Heart right ventricle (tissue), 16 donors: ENCODE measurements at places on chromosomes 7 and 10. TPM values are rescaled to one million over a fixed set of nuclear protein-coding genes. Genes with fewer than 3 reads are reported as not detected.

The GPR85 gene
- total RNA-seq: 0.85 TPM

The ADAM12 gene
- 0.85 TPM for total RNA-seq

The TWNK gene
- 5.2 TPM for total RNA-seq

GRCh38 chr10:99808270-99808669 lies 25.8 kb downstream of the ABCC2 start:
- no peaks in the 10 kb centered on the region for H3K36me3 ChIP-seq
- H3K27ac ChIP-seq: no peak overlapping the region
- no peaks in the 10 kb centered on the region for H3K27me3 ChIP-seq

GRCh38 chr7:140640060-140640637 lies 464 bp downstream of the DENND2A start:
- peak overlapping the region; percentile 82 for H3K4me3 ChIP-seq
- peak; percentile 51 for DNase-seq
- peaks cover 36% of the 10 kb centered on the region for H3K4me1 ChIP-seq
- H3K27me3 ChIP-seq: no peaks in the 10 kb centered on the region

DNA sequence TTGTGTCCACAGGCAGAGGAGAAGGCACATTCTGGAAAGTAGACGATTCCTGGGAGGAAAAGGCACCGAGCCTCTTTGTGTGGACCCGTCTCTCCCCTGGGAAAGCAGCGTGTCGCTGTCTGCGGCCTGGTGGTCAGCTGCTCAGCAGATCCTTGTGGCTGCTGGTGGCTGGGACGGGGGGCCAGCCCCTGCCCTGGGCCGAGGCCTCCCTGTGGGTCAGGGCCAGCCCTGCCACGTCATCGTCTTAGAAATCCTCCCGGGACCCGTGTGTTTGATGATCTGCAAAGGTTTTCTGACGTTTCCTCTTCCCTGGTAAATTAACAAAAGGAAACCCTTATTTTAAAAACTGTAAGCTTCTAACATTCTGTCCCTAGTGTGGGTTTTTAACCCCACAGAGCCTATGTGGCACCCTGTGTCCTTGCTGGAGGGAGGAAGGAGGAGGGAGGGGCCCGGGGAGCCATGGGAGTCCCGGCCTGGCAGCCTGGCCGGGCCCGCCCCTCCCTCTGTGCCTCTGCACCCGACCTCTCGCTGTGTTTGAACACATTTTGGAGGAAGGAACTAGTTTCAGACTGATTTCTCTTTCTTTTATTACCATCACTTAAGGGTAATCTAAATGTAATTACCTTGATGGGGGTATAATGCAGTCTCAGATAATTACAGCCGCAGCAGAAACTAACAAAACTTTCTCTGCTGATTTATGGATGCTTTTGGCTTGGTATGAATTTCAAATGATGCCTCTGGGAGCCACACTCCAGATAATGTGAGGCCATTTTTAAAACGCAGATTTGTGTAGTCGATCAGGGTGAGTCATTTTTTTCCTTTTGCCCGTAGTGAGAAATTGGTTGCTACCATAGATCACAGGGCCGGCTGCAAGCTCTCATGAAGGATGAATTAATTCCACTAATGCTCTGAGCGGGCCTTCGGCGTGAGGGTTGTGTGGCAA lies 85.5 kb downstream of the NKX6-2 start:
- H3K27me3 ChIP-seq: no peaks in the 10 kb centered on the region
- no peak overlapping the region for H3K27ac ChIP-seq
- peaks cover 50% of the 10 kb centered on the region for H3K36me3 ChIP-seq
- DNase-seq: peak; percentile 37

The C10orf62 gene
- total RNA-seq: 1.3 TPM

- H3K36me3 ChIP-seq: no peaks in the 10 kb centered on the region
- no peak overlapping the region for H3K27ac ChIP-seq
- no peak for DNase-seq
- H3K4me3 ChIP-seq: no peak overlapping the region
- H3K4me1 ChIP-seq: no peaks in the 10 kb centered on the region
- peaks cover 29% of the 10 kb centered on the region for H3K27me3 ChIP-seq
Measured at GRCh38 chr10:77160679-77161078, 476.9 kb downstream of the KCNMA1 start.

- no peaks in the 10 kb centered on the region for H3K36me3 ChIP-seq
- no peaks in the 10 kb centered on the region for H3K27me3 ChIP-seq
- peak overlapping the region; percentile 53 for H3K27ac ChIP-seq
- DNase-seq: no peak
- no peak overlapping the region for H3K4me3 ChIP-seq
Measured at GRCh38 chr10:90968328-90969081, 47.6 kb upstream of the ANKRD1 start.

- no peak for DNase-seq
- H3K27me3 ChIP-seq: no peaks in the 10 kb centered on the region
- no peaks in the 10 kb centered on the region for H3K4me1 ChIP-seq
- H3K36me3 ChIP-seq: no peaks in the 10 kb centered on the region
Measured at GRCh38 chr10:112919721-112920120, 30.3 kb upstream of the TCF7L2 start.

GRCh38 chr7:22726907-22727713 lies at the start of gene IL6:
TSS of gene IL6 (plus strand) at chr7:22727200. CDS start at chr7:22727263, 63 bp downstream.
- peak within 1 kb of the TSS; percentile 53 for H3K4me3 ChIP-seq
- peak within 1 kb of the TSS; percentile 56 for H3K27ac ChIP-seq
- H3K36me3 ChIP-seq: peaks cover 18% of the 10 kb centered on the region

GRCh38 chr10:28332726-28333125 lies 29.9 kb upstream of the MPP7 start:
- peaks cover 6% of the 10 kb centered on the region for H3K4me1 ChIP-seq
- H3K4me3 ChIP-seq: no peak overlapping the region
- DNase-seq: no peak
- no peaks in the 10 kb centered on the region for H3K36me3 ChIP-seq
- H3K27ac ChIP-seq: no peak overlapping the region

DNA sequence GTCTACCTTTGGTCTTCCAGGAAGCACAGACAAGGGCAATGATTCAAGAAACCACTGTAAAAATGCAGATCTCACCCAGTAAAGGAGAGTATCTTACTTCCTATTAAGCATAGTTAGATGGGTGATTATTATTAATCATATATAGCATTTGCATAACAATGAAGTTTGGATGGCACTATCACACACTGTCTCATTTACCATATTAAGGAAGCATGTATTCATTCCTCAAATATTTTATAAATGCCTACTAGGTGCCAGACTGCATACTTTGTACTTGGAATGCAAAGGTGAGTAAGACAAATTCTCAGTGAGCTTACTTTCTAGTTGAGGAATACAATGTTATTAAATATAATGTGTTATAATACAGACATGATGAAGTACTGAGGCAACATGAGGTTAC lies 53.9 kb upstream of the SKAP2 start:
- peaks cover 38% of the 10 kb centered on the region for H3K27me3 ChIP-seq
- H3K27ac ChIP-seq: no peak overlapping the region
- H3K4me3 ChIP-seq: no peak overlapping the region

The ZNF783 gene
- 2.6 TPM for total RNA-seq

DNA sequence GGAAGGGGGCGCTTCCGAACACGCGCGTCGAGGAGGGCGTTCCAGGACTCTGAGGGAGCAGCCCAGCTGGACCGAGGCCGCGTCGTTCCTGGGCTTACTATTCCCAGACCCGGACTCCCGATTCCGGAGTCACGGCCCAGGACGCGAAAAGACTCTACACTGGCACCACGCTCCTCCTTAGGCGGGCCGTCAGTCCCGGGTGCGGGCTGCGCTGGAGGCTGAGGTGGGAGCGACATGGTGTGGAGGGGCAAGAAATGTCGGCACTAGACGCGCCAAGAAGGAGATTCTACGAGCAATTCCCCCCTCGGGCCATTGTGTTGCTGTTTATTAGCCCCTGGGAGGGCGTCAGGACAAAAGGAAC lies 584 bp upstream of the RUNDC3B start:
- H3K4me1 ChIP-seq: peaks cover 17% of the 10 kb centered on the region
- H3K4me3 ChIP-seq: peak overlapping the region; percentile 61
- H3K36me3 ChIP-seq: no peaks in the 10 kb centered on the region
- no peaks in the 10 kb centered on the region for H3K27me3 ChIP-seq
- H3K27ac ChIP-seq: no peak overlapping the region
- peak; percentile 3 for DNase-seq

DNA sequence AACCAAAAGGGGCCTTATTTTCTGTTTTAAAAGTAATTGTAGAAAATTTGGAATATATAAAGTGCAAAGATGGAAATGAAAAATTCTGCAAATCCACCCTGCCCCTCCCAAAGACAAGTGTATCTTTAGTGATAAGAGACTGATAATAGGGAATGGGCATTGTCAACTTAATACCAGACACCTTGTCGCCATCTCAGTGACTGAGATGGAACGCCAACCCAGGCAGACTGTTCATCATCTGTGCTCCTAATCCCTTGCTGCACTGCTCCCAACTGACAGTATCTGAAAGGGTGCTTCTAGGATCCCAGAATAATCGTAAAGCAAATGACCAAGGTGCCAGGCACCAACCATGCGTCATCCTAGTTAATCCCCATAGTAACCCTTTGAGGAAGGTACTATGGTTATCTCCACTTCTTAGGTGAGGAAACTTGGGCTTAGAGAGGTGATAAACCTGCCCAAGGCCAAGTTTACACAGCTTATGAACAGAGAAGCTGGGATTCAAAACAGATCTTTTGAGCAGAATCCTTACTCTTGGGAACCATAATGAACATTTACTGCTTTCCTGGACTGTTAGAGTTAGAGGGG lies 583.7 kb downstream of the GATA3 start:
- H3K27me3 ChIP-seq: no peaks in the 10 kb centered on the region
- no peaks in the 10 kb centered on the region for H3K4me1 ChIP-seq
- DNase-seq: no peak

GRCh38 chr7:47540387-47541350 lies 41.2 kb downstream of the TNS3 start:
- H3K36me3 ChIP-seq: peaks cover 6% of the 10 kb centered on the region
- peaks cover 17% of the 10 kb centered on the region for H3K27me3 ChIP-seq
- H3K4me3 ChIP-seq: no peak overlapping the region
- peaks cover 6% of the 10 kb centered on the region for H3K4me1 ChIP-seq

The CTBP2 gene
- 25.0 TPM for total RNA-seq

The ADARB2 gene
- total RNA-seq: 0.18 TPM

GRCh38 chr10:77478962-77479359 lies 158.6 kb downstream of the KCNMA1 start:
- no peaks in the 10 kb centered on the region for H3K4me1 ChIP-seq
- H3K4me3 ChIP-seq: no peak overlapping the region
- no peaks in the 10 kb centered on the region for H3K36me3 ChIP-seq
- H3K27ac ChIP-seq: no peak overlapping the region

The PDE6C gene
- total RNA-seq: not detected

DNA sequence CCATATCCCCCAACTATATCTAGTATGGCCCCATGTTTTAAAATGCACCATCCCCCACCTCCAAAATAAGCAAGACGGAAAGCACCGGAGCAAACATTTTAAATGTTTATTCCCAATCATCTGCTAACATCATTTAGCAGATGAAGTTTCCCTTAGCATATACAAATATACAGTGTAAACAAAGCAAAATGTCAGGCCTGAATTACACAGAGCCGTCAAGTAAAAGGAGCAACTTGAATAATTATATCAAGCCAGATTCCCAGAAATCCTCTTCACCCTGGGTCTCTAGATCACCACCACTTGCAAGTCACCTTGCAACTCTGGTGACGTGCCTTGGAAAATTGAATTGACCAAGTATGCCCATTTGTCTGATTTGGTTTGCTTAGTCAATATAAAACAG lies 91.6 kb upstream of the COL1A2 start:
- H3K4me3 ChIP-seq: no peak overlapping the region
- H3K4me1 ChIP-seq: peaks cover 34% of the 10 kb centered on the region
- H3K27me3 ChIP-seq: no peaks in the 10 kb centered on the region
- H3K36me3 ChIP-seq: no peaks in the 10 kb centered on the region
